ENCODE measurements at places on chromosomes 16 and 17.
A peak's percentile ranks its signal among the peaks of the same experiment; 100 is the strongest.

- DNase-seq, result peak; percentile 71
Observed at GRCh38 chr16:2919511-2920255, 8.0 kb downstream of the FLYWCH1 start.

- DNase-seq, result no peak
Observed at GRCh38 chr17:34623856-34624766, 44.7 kb downstream of the TMEM132E start.

- no peak for DNase-seq
Observed at GRCh38 chr17:42277342-42277712, 1.1 kb upstream of the STAT5B start.

- DNase-seq, result no peak
Observed at GRCh38 chr16:71460941-71461340, 1.1 kb downstream of the ZNF23 start.

DNA sequence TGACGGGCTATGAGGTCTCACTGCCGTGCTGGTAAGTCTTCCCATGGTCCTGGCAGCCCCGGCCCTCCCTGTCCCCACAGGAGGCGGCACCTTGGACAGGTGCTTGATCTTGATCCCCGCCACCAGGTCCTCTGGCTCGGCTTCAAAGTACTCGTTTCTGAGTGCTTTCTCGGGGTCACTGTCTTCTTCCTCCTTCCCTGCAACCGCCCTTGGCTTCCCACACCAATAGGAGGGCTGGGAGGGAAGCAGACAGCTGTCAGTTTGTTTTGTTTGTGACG lies 31.9 kb upstream of the RNPS1 start:
- DNase-seq, result no peak

- no peak for DNase-seq
Observed at GRCh38 chr16:88451586-88452481, 1.2 kb upstream of the ZFPM1 start.

- DNase-seq, result no peak
Observed at GRCh38 chr16:47061204-47061603, 82.5 kb downstream of the NETO2 start.

DNA sequence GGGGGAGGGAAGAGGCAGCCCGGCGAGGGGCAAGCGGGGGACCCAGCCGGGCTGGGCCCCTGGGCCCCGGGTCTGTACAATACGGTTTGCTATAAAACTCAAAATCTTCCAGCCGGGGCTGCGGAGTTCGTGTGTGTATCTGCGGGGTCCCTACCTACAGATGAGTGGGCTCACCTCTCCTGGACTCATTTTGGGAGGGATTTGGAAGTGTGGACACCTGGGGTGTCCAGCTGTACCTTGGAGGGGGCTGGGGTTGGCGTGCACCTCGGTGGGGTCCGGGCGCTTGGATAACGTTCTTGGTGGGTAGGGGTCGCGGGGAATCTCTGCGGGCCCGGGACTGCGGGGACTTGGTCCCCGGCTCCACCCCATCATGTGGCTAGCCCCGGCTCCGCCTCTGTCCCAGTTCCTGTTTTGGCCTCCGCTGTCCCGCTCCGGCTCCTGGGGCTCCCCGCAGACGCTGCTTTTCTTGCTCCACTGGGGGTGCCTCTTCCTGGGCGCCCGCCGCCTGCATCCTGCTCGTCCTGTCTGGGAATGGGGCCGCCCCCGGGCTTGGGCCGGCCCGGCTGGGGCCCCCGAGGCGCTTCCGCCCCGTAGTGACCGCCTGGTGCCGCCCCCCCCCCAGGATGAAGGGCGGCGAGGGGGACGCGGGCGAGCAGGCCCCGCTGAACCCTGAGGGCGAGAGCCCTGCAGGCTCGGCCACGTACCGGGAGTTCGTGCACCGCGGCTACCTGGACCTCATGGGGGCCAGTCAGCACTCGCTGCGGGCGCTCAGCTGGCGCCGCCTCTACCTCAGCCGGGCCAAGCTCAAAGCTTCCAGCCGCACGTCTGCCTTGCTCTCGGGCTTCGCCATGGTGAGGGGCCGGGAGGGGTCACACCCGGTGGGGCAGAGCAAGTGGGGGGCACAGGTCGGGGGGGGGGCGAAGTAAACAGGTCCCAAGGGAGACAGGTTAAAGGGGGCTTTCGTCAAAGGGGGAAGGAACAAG lies at the start of gene ORAI3:
Gene ORAI3, plus strand, starts transcription at position 402 of the 983 bp plus-strand sequence. Its CDS starts 222 bp downstream, at position 624.
- peak; percentile 41 for DNase-seq

DNA sequence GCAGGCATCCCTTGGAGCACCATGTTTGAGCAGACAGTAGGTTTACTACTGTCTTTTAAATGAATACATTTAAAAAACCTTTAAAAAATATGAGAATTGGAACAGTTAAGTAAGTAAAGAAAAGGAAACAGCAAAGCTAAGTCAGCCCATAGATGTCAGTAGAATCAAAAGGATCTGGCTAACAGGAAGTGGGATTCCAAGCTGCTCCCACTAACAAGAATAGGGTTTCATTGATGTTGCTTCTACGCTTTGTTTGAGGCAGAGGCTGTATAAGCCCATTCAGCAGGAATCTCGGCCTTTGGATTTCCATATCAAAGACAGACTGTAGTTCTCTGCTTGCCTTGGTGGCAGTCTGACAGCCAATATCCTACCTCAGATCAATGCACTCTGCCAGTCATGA lies 122.9 kb upstream of the ELAC2 start:
- DNase-seq, result peak; percentile 68

GRCh38 chr16:88541831-88542616 lies 28.2 kb upstream of the ZC3H18 start:
- DNase-seq, result no peak

- DNase-seq, result no peak
Observed at GRCh38 chr16:11742093-11742535, 543 bp downstream of the TXNDC11 start.

DNA sequence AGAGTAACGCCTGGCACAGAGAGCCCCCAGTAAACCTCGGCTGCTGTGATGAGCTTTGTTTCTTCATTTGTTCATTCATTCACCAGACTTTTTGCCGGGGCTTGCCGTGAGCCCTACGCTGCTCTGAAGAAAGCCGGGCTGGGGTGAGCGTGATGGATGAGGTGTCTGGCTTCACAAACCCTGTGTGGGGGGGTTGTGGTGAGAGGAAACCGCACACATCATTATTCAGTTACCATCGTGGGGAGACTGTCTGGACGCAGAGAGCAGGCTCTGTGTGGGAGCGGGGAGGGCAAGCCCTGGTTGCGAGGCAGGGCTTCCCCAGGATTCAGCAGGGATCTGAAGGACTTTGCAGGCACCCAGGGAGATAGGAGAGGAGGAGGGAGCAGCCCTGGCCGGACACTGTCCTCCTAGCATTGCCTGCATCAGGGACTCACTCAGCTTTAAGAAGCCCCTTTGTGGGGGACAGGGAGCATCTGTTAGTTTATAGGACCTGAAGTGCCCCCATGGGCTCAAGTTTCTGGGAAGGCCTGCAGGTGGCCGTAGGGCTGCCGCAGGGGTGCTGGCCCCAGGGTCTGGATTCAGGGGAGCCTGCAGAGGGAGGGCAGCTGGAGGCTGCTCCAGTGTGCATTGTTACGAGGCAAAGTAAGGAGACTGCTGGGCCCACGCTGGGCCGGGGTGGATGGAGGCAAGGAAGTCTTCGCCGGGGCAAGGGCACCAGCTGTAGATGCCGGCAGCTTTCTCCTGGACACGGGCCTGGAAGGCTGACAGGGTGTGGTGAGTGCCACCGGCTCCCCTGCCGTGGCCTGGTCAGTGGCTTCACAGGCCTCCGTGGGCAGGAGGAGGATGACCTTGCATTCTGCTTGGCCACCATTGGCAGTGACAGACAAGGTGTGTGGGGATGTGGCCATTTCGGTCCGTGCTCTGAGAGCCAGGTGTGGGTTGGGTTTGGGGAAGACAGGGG lies 334.5 kb downstream of the SEC14L1 start:
- DNase-seq, result peak; percentile 97

GRCh38 chr17:47720196-47720595 lies 12.8 kb upstream of the TBX21 start:
- DNase-seq, result no peak

DNA sequence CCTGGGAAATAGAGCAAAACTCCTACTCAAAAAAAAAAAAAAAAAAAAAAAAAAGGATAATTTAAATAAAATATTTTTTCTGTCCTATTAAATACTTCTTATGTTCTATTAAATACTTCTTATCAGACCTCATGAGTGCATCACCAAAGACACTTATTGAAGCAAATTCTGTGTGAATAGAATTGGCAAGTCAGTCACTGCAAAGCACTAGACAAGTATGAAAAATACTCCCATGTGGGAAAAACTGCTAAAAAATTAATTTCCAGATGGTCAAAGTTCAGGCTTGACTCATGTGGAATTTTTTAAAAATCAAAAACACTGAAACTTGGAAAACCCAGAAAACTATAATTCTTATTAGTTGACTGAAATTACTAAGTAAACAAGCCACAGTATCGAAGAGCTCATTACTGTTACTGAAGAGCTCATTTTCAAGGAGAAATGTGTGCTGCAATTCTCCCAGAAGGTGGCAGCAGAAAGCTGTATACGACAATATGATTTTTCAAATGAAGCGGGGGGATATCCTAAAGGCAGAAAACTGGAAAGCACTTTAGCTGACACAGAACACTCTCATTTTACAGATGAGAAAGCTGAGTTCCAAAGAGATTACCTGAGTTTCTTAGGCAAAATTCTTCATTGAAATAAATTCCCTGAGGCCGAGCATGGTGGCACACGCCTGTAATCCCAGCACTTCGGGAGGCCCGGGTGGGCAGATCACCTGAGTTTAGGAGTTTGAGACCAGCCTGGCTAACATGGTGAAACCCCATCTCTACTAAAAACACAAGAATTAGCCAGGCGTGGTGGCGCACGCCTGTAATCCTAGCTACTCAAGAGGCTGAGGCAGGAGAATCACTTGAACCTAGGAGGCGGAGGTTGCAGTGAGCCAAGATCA lies 15.9 kb upstream of the FBXO47 start:
- peak; percentile 77 for DNase-seq

DNA sequence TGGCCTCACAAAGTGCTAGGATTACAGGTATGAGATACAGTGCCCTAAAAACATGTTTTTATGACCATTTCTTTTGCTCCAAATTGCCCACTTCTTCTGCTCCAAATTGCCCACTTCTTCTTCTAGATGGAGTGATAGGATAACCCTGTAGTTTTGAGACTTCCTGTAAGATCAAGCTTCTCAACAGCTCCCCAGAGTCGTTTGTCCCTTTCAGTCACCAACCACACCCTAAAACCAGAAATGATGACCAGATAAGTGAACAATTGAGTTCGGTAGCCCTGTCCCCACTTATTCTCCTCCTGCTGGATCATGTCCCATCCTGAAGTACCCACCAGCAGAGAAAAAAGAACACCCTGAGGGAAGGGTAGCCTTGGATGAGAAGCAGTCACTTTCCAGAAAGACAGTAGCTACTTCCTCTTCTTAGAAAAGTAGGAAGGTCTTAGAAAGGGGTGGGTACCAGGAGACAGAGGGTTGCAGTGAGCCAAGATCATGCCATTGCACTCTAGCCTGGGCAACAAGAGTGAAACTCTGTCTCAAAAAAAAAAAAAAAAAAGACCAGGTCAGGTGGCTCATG lies 2.5 kb downstream of the ODAD4 start:
- no peak for DNase-seq

DNA sequence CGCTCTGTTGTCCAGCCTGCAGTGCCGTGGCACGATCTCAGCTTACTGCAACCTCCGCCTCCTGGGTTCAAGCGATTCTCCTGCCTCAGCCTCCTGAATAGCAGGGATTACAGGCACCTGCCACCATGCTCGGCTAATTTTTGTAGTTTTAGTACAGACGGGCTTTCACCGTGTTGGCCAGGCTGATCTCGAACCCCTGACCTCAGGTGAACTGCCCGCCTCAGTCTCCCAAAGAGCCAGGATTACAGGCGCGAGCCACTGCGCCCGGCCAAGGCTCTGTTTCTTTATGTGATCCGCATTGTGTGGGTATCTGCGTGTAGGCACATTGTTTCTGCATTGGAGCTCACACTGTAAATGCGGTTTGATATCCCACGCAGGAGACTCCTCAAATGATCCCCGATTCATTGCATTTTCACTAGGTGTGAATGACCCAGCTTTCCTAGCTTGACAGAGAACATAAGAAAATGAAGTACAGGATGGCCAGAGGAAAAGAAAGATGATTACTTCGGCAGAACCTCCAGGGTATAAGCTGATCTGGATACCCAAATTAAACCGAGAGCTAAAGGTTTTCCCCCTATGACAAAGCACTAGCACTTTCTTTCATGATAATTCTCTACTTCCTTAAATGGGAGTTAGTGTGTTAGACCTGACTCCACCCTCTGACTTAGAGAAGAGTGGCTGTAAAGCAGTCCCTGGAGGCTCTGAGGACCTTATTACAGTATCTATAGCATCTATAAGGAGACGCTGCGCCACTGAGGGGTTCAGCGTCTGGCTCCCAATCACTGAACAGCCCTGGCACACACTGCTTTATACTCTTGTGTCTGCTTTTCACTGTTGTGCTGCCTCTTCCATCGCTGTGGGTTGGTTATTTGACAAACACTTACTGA lies 17.3 kb downstream of the COTL1 start:
- no peak for DNase-seq

- DNase-seq, result no peak
Observed at GRCh38 chr16:11161439-11161838, 94.6 kb downstream of the SOCS1 start.

DNA sequence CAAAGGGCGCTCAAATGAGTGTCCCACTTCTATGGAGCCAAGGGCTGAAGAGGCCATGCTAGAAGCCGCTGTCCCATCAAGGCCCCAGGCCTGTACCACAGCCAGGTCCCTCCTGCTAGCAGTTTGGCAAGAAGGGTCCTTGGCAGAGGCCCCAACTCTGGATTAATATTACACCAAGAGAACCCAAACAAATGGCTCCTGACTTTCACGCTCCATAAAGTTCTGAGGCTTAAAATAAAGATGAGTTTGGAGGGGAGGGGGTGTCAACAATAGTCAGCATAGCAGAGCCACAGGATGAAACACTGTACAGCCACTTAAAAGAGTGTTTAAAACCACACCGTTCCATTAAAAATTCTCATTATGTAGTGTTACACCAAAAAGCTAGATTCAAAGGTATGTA lies 30.5 kb downstream of the CUEDC1 start:
- no peak for DNase-seq

GRCh38 chr16:64459402-64459801 lies 662.5 kb downstream of the CDH11 start:
- DNase-seq, result peak; percentile 31

DNA sequence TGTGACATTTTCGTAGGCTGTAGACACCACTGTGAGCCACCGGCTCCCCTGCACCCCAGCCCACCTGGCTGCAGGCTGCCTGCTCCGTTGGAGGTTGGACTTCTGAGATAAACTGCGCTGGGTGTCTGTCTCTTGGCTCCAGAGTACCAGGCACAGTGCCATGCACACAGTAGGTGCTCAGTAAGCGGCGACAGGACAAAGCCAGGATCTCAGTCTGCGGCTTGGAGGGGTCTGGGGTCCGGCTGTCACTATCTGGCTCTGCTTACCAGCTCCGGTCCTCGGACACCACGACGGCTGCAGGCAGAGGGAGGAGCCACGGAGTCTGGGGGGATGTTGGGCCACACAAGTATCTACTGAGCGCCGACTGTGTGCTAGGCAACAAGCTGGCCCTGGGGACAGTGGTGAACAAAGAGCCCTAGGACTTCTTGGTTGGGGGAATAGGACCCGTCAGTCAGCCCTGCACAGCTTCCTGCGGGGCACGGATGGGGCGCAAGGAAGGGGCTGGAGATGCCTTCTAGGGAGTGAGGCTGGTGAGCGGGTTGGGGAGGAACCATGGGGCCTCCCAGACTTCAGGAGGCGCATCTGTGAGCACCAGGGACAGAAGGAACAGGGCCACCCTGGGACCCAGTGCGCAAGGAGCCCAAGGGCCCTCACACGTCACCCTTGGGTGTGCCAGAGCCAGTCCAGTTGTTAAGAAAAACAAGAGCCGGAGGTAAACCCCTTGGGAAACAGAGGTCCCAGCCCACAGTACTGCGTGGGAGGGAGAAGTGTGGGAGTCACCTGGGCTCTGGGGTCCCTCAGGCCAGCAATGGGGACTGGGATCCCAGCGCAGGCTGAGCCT lies 17.3 kb downstream of the JPH3 start:
- no peak for DNase-seq

GRCh38 chr16:49292413-49292812 lies 10.8 kb upstream of the CBLN1 start:
- DNase-seq, result no peak

Data from fibroblast of upper back skin (primary cell).